ENCODE measurements at places on chromosomes 3 and 15.

DNA sequence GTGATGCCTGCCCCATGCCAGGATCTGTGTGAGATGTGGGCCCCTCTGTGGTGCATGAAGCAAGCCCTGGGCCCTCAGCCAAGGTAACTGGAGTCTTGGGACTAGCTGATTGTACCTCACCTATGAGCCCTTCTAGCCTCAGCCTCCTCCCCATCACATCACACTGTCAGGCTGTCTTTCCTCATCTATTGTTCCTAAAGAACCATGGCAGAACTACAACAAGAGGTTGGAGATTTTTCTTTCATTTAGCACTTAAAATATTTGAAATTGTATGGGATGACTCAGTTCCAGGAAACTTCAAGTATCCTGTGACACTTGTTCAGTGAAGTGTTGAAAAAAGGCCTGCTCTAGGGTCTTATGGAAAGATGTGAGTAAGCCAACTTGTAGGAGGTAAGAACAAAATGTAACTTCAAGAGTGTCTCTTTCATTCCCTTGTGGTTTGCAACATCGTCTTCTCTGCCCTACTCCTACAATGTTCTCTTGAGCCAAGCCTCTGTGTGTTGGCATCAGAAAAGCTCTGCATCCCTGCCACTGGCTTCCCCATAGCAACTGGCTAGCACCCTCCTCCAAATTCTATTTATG, 58.7 kb upstream of the TIPARP start:
- DNase-seq = no peak

- no peak for DNase-seq
Measured at GRCh38 chr3:32934150-32934742, 17.2 kb upstream of the CCR4 start.

- DNase-seq = no peak
Measured at GRCh38 chr3:45554006-45554666, 40.4 kb upstream of the LIMD1 start.

GRCh38 chr3:99506-99905, 97.1 kb upstream of the CHL1 start:
- no peak for DNase-seq

- no peak for DNase-seq
Measured at GRCh38 chr3:13132731-13133410, 59.6 kb upstream of the IQSEC1 start.

- no peak for DNase-seq
Measured at GRCh38 chr3:159882367-159882766, 106.3 kb upstream of the IL12A start.

GRCh38 chr15:51097553-51098330, 3.0 kb upstream of the TNFAIP8L3 start:
- no peak for DNase-seq

DNA sequence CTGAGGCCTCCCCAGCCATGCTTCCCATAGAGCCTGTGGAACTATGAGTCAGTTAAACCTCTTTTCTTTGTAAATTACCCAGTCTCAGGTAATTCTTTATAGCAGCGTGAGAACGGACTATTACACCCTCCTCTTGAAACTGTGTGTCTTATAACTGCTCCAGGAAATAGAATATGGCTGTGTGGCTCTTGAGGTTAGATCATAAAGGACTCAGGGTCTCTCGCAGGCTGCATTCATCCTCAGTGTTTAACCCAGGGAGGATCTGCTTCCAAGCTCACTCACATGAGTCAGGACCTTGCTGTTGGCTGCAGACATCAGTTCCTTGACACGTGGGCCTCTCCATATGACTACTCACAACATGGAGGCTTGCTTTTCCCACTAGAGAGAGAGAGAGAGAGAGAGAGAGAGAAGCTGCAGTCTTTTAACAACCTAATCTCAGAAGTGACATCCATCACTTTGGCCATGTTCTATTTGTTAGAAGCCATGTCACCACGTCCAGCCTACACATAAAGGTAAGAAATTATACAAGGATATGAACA, 114.3 kb upstream of the UBE2E1 start:
- no peak for DNase-seq

GRCh38 chr3:69012100-69012799, 1.2 kb downstream of the EOGT start:
- DNase-seq = no peak

- DNase-seq = no peak
Measured at GRCh38 chr15:38627689-38628277, 63.2 kb upstream of the RASGRP1 start.

- no peak for DNase-seq
Measured at GRCh38 chr3:129586746-129587430, 19.6 kb downstream of the PLXND1 start.

GRCh38 chr3:27133060-27133459, 236.1 kb downstream of the NEK10 start:
- no peak for DNase-seq

- no peak for DNase-seq
Measured at GRCh38 chr3:177336873-177337450, 139.7 kb upstream of the TBL1XR1 start.

DNA sequence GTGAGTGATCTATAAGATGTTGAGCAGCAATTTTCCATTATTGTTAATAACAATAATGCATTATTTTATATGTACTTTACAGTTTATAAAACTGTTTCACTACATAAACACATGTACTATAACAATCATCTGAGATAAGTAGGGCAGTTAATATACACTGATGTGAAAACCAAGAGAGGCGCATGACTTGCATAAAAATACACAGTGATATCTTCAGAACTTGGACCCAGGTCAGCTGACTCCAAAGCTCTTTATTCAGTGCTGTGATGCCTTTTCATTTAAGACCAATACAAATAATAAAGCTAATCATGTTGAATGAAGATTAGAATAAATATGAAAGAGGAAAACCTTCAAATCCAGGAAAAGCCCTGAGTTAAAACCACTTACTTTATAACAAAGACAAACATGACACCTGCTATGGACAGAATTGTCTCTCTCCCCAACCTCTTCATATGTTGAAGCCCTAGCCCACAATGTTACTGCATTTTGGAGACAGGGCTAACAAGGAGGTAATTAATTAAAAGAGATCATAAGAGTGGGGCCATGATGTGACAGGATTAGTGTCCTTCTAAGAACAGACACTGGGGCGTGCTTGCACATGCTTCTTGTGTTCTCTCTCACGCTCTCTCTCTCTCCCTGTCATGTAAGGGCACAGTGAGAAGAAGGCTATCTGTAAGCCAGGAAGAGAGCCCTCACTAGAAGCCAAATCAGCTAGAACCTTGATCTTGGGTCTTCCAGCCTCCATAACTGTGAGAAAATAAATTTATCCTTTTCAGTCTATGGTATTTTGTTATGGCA, 55.8 kb upstream of the TSPAN3 start:
- no peak for DNase-seq

DNA sequence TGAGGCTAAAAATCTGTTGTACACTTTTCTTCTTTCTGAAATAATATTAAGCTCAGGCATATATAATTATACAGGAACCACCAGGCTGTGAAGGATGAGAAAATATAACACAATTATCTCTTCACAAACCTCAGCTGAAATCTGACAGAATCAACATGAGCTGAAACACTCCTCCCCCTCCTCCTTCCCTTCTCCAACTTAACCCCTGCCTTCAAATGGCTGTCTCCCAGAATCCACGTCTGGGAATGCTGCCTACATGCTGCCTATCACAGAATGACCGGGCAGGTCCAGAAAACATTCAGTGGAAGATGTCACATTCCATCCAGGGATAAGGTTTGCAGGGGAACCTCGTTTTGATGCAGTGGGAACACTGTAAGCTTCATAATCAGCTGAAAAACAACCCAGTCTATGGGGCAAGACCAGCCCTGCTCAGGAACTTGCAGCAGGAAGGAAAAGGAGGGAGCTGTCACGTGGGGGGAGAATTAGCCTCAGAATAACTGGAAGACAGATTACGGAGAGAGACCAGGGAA, 44.0 kb upstream of the SEMA6D start:
- no peak for DNase-seq

GRCh38 chr3:66602691-66603090, 101.9 kb upstream of the LRIG1 start:
- no peak for DNase-seq

DNA sequence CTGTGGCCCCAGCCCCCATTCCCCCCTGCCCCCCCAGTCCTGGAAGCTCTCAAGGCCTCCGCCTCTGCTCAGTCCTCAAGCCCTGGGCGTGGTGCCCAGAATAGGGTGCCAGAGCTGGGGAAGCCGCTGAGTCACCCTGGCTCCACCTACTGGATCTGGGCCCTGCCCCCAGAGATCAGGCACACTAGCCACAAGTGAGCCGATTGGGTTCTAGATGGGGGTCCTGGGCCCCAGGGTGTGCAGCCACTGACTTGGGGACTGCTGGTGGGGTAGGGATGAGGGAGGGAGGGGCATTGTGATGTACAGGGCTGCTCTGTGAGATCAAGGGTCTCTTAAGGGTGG, 5.7 kb downstream of the EIF4G1 start:
- DNase-seq = no peak

- no peak for DNase-seq
Measured at GRCh38 chr15:28086175-28086703, 12.9 kb downstream of the OCA2 start.

- DNase-seq = no peak
Measured at GRCh38 chr3:79414806-79415205, 353.0 kb downstream of the ROBO1 start.

DNA sequence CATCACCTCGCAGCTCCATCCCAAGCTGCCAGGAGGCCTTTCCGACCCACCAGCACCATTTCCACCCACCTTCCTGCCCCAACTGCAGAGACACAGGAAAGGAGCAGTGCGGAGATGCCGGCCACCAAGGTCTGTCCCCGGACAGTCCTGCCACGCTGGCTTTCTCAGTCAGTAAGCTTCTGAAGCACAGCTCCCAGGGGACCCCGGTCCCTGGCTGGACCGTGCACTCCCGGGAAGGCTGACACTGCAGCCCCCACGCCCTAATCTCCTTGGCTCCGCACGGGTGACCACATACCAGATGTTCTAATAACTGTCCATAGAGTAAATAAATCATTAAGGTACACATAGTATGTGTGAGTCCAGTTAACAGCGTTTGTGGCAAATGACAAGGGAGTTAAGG, 73.5 kb downstream of the VGLL4 start:
- DNase-seq = no peak

DNA sequence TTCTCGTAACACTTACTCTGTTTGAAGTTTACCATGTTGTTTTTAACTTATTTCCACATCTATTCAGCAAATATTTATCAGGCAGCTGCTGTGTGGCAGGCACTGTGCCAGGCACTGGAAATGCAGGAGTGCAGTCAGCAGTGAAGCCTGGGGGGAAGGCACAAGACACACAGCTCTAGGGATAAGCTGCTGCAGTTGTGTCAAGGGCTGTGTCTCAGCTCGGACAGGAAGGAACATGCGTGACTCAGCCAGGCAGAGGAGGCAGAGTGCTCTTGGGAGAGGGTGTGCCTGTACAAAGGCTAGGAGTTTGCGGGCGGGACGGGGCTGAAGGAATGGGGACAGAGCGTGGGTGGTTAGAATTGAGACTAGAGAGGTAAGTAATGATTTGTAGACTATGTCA, 24.7 kb downstream of the LYSMD4 start:
- no peak for DNase-seq

- DNase-seq = peak; percentile 25
Measured at GRCh38 chr15:92883163-92883875, 16.8 kb upstream of the CHD2 start.

GRCh38 chr3:174786825-174787224, 72.3 kb upstream of the NAALADL2 start:
- DNase-seq = no peak

DNA sequence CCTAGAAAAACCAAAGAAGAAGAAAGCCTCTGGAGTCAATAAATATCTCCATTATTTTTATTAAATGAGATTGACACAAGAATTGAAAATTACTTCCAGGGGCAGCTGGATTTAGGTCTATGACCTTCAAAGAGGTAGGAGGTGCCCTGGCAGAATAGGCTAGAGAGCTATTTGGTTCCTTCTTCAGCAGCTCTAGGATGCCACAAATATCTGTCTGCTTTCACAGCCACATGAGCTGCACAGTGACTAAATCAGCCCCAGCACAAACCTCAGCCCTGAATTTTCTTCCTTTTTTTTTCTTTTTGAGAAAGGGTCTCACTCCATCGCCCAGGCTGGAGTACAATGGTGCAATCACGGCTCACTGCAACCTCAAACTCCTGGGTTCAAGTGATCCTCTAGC, 223.5 kb downstream of the ABHD5 start:
- no peak for DNase-seq

DNA sequence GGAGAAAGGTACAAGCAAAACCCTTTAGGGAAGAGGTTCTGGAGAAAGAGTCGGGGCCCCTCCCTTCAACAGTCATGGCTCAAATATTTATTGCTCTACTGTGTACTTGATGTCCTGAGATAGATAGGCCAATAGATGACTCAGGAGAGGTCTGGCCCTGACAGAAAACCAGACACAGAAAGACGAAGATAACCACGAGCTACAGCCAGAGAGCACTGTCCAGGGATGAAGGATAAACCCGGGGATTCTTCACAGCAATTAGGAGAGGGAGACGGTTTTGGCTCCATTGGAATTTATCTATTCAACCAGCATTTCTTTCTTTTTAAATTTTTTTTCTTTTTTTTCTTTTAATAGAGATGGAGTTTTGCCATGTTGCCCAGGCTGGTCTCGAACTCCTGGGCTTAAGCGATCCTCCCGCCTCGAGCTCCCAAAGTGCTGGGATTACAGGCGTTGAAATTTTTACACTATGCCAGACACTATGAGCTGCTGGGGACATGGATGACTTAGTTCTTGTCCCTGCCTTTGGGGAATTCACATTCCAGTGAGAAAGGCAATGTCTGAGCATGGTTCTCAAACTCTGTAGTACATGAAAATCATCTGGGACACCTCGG, 4.6 kb upstream of the CIDEC start:
- DNase-seq = no peak

DNA sequence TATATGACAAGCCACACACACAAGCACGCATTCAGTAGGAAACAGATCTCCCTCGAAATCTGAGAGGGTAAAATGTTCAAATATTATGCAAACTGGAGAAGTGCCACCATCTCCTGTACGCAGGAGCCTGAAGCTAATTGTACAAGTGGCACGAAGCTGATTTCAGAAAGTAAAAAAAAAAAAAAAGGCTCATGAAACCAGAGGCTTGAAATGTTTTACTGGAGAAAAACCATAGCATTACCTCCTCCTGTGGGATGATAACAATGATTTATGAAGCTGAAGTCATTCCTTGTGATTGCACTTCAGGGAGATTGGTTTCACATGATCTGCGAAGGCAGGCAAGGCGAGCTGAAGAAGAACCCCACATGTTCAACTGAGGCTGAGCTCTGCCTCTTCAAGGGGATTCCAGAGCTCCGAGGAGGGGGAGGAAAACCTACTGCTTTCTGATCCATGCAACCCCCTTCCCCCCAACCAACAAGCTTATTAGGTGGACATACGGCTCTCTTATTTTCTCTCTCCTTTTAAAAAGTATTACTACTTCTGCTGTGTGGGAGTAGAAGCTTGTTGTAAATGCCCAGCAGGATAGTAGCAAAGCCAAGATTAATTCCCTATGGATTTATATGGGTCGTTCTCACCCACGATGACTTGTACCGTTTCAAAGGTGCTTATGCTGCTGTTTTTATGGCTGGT, 101.1 kb downstream of the GREM1 start:
- DNase-seq = no peak

DNA sequence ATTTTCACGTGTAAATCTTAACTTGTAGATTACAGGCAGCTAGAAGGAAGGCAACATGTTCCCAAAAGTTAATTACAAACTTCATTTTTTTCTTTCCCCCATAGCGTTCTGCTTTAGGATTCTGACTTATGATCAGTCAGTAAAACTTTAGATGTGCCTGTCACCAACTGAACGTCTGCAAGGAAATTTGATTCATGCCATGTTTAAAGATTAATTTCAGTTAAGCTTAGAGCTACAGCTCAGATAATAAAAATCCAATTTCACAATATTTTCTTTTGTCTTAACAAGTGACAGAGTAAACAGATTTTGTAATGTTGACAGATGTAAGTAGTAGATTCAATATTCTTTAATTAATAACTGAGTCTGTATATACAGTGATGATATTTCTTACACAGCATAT, 253.1 kb downstream of the NFKBIZ start:
- no peak for DNase-seq
